Retinal pigment epithelial cell (primary cell): ENCODE measurements at places on chromosomes 3 and 15.
A peak's percentile ranks its signal among the peaks of the same experiment; 100 is the strongest.

- no peak for DNase-seq
Measured at GRCh38 chr15:44656298-44656697, 7.2 kb downstream of the SPG11 start.

DNA sequence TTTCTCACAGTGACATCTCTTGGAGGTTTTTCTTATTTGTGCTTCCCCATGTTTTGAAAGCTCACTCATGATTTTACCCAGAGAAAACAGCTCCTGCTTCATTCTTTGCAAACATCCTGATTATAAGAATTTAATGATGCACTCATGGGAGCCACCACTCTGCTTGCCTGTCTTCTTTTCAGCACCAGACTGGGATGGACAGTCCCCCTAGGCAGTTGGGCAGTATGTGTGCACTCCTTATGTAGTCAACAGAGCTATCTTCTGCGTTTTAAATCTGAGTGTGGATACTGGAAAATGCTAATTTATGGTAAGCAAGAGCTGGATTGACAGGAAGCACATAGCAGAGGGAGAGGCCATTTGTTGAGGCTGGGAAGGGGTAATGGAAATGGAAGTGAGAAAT, 276.1 kb downstream of the AGBL1 start:
- no peak for DNase-seq

GRCh38 chr3:126100634-126101301, 16.8 kb upstream of the SLC41A3 start:
- no peak for DNase-seq

DNA sequence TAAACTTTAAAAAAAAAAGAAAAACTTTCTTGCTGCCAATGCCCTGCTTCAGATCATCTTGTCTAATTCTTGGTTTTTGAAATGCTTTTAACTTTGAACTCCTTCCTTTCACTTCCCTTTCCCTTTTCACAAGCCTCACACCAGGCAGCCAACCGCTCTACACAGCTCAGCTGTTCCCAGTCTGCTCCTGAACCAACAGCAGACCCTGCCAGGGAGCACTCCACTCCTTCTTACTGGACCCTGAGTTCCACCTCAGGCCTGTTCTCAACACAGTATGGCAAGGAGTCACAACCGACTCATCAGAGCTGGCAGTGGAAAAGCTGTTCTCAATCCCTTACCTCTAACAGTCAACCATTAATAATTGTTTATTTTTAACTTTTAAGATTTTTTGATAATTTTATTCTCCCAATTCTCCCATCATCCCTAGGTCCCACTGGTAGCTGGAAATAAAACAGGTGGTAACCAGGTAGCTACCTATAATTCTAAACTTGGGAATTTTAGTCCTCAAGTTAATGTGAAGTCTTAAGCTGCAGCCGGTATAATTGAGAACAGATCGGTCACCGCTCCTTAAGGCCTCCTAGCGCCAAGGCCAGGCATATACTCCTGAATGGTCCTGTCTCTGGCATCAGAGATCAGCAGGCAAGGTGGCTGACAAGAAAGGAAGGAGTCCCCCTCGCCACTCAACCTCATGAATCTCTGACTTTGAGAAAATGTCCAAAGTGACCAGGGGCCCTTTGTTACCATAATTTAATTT, 43.9 kb downstream of the BOC start:
- DNase-seq = no peak

- no peak for DNase-seq
Measured at GRCh38 chr3:43062564-43063040, 43.3 kb downstream of the POMGNT2 start.

GRCh38 chr3:51083490-51083889, 301.6 kb upstream of the MANF start:
- DNase-seq = no peak

- no peak for DNase-seq
Measured at GRCh38 chr15:86375733-86376280, 296.1 kb downstream of the AGBL1 start.

DNA sequence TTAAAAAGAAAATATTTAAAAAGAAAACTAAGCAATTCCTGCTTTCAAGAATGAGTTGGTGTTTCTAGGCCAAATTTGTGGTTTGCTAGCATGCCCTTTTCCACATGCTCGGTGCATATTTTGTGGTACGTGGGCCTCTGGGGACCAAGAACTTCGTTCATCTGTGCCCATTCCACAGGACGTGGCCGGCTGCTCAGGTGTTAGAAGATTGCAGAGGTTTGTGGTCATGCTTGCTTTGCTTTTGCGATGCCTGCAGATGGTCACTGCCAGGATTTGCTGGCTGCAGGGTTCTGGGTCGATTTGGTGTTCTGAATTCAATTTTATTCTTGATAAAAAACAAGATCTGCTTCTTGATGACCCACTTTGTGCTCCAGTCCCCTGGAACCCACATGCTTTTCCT, 7.5 kb downstream of the PSTPIP1 start:
- no peak for DNase-seq

- DNase-seq = no peak
Measured at GRCh38 chr15:91228383-91228782, 128.3 kb downstream of the SV2B start.

DNA sequence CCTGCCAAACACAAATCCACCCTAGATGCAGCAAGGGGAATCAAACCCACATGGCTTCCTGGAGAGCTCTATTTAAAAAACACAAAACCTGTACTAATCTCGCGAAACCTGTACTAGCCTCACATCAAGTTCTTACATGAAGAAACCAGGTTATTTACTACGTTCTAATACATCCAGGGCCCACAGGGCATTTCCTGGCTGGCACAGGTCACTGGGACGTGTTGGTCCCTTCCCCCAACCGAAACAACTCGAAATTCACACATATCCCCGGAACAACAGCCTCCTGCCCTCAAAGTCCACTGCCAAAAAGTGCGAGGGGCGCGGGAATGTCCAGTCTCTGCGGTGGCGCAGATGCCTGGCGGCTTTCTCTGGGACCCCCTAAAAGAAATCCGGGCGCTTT, 955 bp downstream of the CDCP1 start:
- DNase-seq = no peak

GRCh38 chr3:42975955-42976354, 3.2 kb upstream of the GASK1A start:
- no peak for DNase-seq

DNA sequence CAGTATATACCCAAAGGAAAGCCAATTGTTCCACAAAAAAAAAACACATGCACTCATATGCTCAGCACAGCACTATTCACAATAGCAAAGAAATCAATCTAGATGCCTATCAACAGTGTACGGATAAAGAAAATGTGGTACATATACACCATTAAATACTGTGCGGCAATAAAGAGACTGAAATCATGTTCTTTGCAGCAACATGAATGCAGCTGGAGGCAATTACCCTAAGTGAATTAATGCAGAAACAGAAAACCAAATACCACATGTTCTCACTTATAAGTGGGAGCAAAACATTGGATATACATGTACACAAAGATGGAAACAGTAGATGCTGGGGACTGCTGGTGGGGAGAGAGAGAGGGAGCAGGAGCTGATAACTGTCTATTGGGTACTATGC, 124.2 kb upstream of the AADACL2 start:
- DNase-seq = no peak

GRCh38 chr15:75033809-75034208, 10.4 kb downstream of the PPCDC start:
- no peak for DNase-seq

DNA sequence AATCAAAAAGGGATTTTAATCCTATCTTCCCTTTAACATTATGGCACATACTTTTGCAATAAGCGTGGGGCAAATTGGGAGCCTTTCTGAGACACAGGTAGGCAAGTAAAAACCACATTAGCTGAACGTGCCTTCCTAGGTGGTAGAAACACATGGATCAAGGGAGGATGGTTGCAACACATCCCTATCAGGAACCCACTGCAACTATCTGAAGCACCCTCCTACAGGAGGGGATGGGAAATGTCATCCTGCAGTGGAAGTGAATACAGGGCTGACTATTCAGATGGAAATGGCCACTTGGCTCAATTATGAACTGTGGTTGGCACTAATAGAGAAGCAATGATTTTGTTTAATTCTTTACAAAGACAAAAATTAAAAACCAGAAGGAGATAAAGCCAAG, 826.3 kb downstream of the FHIT start:
- DNase-seq = no peak

- no peak for DNase-seq
Measured at GRCh38 chr15:68993276-68993675, 21.2 kb upstream of the NOX5 start.

DNA sequence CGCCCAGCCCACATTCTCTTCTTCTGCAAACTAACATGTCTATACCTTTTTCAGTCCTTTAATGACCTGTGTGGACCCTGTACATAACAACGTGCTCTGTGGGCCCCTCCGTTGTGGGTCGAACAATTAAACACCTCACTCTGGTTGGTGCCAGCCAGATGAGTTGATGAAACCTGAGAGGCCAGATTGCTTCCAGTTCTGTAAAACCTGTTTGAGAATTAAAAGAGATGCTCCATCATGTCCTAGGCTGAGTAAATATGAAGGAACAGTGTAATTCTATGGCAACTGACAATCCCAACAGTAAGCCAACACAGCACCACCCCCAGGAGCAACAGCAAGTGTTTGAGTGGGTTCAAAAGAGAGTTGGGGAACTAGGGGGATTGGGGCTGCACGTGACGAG, 5.7 kb upstream of the THBS1 start:
- DNase-seq = no peak

- peak; percentile 43 for DNase-seq
Measured at GRCh38 chr3:168249550-168250414, 154.1 kb upstream of the GOLIM4 start.

GRCh38 chr3:41742121-41742520, 219.8 kb downstream of the ULK4 start:
- no peak for DNase-seq

- peak; percentile 21 for DNase-seq
Measured at GRCh38 chr15:49918121-49918520, 200.9 kb downstream of the ATP8B4 start.

DNA sequence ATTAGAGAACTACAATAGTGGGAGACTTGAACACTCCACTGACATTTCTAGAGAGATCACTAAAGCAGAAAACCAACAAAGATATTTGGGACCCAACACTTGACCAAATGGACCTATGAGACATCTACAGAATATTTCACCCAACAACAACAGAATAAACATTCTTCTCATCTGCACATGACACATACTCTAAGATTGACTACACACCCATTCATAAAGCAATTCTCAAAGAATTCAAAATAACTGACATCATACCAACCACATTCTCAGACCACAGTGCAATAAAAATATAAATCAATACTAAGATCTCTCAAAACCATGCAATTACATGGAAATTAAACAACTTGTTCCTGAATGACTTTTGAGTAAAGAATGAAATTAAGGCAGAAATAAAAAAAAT, 473.7 kb downstream of the LPP start:
- no peak for DNase-seq

DNA sequence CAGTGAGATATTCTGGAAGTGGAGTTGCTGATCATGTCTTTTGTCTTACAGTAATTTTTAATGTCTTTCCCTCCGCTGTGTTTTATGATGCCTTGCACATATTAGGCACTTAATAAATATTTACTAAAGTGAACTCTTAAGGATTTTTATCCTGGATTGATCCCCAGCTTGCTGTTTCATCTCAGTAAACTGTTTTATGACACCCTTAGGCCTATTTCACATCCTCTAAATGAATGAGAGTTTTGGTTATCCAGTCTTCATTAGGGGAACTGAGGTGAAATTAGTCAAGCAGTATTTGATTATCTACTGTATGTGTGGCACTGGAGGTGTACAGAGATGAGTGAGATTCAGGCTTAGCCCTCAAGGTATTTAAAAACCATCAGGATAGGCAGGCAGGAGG, 19.8 kb downstream of the CHCHD6 start:
- DNase-seq = no peak

DNA sequence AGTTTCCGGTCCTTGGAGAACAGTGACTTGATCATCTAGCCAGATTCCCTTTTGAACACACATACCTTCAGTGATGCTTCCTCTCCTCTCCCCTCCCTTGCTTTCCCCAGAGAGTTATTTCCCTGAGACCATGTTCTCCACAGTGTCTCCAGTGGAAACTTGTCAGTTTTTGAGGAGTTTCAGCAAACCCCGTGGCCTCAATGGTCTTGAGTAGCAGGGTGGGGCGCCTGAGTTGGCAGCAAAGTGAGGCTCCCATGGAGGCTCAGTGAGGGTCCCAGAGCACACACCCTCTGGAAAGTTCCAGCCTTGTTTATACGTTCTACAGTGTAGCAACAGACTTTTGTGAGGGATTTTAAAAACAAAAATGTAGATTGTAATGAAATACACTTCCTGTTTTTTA, 135.1 kb downstream of the LRRC28 start:
- DNase-seq = no peak

DNA sequence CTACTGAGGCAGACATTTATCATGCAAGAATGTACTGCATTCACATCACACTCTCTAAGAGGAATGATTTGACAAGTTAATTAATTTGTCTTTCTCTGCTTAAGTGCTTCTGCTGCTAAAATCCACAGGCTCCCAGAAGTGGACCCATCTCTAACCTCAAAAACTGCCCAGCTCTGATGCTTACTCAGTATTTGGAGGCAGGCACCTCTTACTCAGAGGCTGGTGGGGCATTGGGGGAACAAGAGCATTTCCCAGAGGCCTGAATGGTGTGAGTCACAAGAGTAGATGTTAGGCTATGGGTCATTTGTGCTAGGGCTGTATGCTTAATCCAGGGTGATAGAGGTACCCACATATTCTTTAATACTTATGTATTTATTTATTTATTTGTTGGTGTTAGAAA, 34.4 kb upstream of the HCN4 start:
- no peak for DNase-seq

GRCh38 chr3:131796111-131796510, 238.7 kb downstream of the CPNE4 start:
- no peak for DNase-seq

DNA sequence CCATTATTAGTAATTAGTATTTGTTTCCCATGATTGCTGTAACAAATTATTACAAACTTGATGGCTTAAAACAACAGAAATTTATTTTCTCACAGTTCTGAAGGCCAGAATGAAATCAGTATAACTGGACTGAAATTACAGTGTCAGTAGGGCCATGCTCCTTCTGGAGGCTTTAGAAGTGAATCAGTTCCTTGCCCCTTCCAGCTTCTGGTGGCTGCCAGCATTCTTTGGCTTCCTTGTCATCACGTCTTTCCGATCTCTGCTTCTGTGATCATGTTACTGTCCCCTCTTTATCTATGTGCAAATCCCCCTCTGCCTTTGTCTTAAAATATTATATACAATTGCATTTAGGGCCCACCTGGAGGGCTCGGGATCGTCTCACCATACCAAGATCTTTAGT, 92.0 kb downstream of the FOXB1 start:
- DNase-seq = no peak

GRCh38 chr3:111538681-111539083, 3.3 kb upstream of the CD96 start:
- DNase-seq = peak; percentile 23

DNA sequence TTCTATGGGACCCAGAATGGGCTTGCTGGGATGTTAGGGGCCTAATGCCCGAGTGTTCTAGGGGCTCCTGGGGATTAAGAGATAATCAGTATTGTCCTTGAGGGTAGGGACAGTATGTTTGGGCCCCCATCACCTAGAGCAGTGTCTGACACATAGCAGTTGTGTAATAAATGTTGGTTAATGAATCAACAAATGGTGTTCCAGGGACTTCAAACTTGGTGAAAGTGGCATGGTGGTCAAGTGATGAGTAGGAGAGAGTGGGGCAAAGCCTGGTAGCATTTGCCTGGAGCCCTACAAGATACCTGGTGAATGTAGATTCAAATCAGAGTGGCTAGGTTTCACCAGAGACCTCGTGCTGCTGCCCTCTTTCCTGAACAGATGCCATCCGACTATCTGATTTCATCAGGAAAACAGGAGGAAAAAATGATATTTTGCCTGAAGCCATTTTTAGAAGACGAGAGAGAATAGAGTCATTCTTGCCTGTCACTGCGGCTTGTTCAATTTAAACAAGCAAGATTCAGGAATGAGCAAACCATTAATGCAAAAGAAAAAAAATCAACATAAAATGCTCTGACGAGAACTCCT, 117.3 kb downstream of the RPL22L1 start:
- no peak for DNase-seq
